Peyer's patch (tissue), 4 donors: ENCODE measurements at places on chromosomes 12 and 14. TPM values are rescaled to one million over a fixed set of nuclear protein-coding genes. Genes with fewer than 3 reads are reported as not detected.

DNA sequence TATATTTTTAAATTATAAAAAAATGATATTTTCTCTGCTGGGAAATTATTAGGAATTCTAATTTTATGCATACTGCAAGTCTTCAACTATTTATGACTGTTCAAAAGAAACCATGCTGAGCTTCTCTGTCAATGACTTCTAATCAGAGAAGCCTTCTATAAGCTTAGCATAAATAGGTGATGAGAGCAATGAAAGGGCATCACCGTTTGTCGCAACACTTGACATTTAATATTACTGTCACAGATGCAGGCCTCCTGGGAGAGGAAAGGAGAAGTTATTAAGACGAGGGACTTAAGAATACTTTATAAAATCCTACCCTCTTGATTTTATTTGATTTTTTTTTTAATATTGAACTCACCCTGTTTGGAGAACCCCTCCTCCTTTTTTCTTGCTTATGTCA, 69.8 kb downstream of the CAPZA3 start:
- no peak overlapping the region for H3K4me3 ChIP-seq
- H3K27me3 ChIP-seq = no peaks in the 10 kb centered on the region
- no peaks in the 10 kb centered on the region for H3K4me1 ChIP-seq
- H3K27ac ChIP-seq = no peak overlapping the region

The HOXC11 gene
- not detected for total RNA-seq

DNA sequence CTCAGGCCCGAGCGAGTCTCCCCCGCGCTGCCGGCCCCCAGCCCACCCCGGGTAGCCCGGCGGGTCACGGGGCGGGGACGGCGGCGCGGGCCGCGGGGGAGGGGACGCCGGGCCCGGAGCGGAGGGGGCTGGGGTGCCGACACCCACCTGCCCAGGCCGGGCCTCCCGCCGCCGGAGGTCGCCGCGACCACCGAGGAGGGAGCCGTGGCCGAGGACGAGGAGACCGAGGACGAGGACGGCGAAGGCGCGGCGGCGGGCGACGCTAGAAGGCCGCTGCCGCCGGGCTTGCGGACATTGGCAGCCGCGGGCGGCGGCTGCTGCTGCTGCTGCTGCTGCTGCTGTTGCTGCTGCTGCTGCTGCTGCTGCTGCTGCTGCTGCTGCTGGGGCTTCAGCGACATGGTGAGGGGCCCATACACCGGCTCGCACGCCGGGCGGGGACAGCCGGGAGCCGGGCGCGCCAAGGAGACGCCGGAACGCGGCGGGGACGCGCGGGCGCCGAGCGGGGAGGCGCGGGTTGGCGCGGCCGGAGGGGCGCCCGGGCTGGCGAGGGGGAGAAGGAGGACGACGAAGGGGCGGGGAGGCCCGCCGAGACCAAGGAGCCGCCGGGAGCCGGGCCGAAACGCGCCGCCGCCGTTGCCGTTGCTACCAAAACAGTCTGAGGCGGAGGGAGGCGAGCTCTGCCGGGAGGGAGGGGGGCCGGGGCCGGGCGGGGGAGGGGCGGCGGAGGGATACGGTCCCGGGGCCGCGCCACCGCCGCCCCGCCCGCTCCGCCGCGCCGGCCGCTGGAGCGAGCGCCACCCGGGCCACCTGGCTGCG, at the start of gene ATXN2:
TSS of gene ATXN2 (minus strand) at position 679 of the 816 bp plus-strand sequence. CDS start at position 398, 281 bp downstream.
- H3K4me1 ChIP-seq = peaks cover 5% of the 10 kb centered on the region
- peak within 1 kb of the TSS; percentile 99 for H3K4me3 ChIP-seq
- peak within 1 kb of the TSS; percentile 100 for H3K27ac ChIP-seq
- H3K27me3 ChIP-seq = no peaks in the 10 kb centered on the region
- DNase-seq = peak; percentile 86

The EIF2B1 gene
- 89.1 TPM for total RNA-seq

DNA sequence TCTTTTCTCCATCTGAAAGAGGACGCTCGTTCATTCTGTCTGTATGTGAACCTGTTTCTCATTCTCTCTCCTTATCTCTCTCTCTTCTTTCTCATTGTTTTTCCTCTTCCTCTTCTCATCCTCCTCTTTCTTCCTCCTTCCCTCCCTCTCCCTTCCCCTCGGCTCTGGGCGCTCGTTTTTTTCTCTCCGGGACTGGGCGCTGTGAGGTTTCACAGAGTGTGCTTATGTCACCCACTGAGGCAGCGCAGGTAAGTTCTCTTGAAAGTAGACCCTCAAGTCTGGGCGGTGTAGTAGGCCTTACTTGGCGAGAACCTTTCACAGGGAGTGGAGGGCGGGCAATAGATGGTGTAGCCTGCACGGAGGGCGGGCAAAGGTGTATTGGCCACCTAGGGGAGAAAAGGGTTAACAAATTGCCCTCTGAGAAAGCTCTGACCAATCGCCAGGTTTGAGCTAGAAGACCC, 4.5 kb upstream of the SIX1 start:
- peaks cover 7% of the 10 kb centered on the region for H3K27me3 ChIP-seq
- H3K4me3 ChIP-seq = no peak overlapping the region
- peaks cover 32% of the 10 kb centered on the region for H3K4me1 ChIP-seq
- no peak overlapping the region for H3K27ac ChIP-seq
- DNase-seq = no peak
